ENCODE measurements at places on chromosomes 11 and 22.
A peak's percentile ranks its signal among the peaks of the same experiment; 100 is the strongest.

DNA sequence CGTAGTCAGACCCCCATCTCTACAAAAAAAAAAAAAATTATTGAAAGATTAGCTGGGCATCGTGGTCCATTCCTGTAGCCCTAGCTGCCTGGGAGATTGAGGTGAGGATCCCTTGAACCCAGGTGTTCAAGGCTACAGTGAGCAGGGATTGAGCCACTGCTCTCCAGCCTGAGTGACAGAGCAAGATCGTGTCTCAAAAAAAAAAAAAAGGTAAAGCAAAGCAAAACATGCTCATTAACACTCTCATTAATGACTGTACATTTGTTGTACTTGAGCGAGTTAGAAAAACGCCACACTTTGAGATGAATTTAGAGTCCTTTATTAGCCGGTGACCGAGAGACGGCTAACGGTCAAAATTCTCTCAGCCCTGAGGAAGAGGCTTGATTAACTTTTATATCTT, 6.2 kb upstream of the SERHL2 start:
- no peak for DNase-seq

DNA sequence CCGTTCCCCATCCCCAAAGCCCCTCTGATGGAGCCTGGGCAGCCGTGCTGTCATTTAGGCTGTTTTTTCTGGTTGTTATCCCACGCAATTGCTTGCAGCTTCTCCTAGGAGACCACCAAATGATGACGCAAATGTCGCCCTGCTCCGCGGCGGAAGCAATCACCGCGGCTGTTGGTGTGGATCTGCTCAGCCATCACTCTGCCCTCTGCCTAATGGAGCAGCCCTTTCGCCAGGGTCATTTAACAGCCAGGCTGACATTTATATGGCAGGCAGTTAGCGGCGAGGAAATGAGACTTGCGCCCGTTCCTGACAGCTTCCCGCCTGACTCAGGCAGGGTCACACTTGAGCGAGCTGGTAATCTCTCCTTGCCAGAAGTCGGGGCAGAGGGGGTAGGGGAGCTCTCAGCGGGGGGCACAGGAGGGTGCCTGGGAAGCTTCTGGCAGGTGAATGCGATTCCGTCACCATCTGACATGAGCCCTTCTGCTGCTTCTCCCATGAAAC, 97.9 kb upstream of the RTL6 start:
- no peak for DNase-seq

DNA sequence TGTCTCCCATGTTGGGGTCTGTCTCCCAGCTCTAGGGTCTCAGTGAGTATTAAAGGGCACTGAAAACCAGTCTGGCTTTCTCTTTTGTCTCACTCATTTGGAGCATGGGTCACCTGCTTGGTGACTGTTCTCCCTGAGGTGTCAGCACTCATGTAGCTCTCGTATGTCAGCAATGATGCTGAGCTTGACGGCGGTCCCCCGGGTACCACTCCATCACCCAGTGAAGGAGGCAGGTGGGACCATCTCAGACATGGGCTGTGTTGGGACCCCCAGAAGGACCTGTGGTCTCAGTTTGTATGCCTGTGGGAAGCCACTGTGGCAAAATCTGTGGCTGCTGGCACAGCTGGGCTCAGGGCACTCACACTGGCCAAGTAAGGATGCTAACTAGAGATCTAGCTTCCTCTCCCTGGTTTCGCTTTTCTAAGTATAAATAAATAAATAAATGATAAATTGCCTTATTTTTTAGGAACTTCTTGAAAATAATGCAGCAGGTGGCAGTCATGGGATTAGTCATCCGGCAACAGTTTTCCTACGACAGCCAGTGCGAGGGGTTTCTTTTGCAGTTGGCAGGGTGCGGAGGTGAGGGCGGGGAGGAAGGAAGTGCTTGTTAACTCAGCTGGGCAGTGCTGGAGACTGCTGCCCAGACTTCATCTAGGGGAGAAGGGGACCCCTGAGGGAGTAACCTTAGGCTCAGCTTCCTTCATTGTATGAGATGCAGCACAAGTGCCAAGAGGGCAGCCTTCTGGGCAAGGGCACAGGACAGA, 48.8 kb downstream of the OSBP2 start:
- no peak for DNase-seq

DNA sequence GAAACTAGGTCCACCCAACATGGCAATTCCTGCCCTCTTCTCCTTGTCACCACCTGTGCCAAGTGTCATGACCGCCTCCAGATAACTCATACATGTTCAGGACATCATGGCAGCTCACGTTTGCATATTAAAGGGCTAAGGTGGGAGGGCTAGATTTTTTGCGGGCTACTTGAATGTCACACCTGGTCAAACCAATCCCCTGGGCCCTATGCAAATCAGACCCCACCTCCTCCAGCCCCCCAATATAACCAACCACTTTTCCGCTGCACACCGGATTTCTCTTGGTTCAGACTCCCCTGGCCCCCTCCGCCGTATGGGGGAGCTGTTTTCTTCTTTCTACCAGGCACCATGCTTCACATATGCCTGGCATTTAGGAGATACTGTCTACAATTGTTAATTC, 12.6 kb downstream of the UPB1 start:
- no peak for DNase-seq

DNA sequence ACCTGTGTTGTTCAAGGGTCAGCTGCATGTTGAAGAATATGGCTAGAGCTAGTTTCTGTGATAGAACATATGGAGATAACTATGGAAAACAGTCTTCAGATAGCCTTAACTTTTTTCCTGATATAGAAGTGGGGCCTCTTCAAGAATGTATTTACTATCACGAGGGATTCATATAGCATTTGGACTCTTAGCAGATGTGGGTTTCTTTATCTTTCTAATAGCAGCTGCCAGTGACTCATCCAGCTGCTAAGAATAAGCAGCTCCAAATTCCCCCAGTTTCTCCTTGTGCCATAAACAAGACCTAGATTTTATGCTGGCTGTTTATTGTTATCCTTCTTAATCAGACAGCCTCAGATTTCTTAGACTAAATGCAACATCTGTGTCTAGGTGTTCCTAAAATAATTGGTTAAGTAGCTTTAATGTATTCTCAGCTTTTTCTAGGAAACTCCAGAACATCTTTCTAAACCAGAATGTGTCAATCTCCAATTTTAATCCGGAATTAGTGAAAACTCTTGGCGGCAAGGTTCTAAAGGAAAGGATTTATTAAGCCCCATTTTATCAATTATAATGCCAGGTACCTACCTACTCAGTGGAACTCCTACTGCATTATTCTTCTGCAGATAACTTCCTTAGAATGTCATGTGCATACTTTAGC, 119.8 kb downstream of the CSTPP1 start:
- DNase-seq = no peak

- no peak for DNase-seq
Observed at GRCh38 chr11:105219269-105219668, 79.7 kb upstream of the CARD18 start.

DNA sequence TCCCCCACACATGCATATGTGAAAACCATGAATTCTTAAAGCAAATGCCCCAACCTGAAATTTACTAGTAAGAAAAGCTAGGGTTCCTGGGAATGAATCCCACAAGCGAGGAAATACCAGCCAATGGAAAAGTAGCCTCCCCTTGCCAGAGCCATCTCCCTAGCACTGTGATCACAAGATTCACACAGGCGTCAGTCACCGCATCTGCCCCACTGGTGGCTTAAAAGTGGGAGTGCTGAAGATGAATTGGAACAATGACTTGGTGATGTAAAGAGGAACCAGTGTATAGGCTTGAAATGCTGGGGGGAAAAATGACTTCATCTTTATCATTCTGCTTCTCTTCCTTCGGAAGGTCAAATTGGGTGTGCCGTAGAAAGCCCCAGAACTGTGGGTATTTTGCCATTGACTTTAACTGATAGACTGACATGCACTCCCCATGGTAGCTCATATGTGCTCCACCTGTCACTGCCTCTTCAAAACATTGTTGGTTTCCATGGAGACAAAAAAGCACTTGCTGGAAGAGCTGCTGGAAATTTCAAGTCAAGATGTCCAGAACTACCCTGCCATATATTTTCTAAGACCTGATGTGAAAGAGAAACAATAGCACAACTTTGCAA, 19.2 kb upstream of the ASPHD2 start:
- no peak for DNase-seq

DNA sequence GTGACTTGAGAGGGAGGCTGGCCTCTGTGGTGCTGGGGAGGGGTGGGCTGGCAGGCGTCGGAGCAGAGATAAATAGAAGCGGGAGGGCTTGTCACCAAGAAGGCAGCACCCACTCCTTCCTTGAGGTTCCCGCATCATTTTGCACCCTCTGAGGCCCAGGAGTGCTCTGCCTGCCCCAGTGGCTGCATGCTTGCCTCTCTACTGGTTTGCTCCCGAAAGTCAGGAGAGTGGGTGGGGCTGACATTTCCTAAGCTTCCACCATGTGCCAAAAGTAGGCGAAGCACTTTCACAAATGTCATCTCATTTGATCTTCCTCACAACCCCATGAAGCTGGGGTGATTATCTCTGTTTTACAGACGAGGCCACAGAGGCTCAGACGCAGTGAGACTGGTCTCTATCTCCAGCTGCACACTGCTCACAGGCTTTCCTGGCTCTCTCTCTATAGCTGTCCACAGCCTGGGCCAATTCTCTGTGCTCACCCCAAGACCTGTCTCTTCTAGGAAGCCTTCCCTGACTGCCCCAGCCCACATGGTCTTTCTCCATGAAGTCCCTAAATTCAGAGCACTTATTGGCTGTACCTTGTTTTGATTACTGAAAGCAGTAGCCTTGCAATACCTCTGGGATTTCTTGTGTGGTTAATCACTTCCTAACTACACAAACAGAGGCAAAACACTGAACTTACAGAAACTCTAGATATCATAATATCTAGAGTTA, 2.6 kb upstream of the UCP3 start:
- DNase-seq = no peak

DNA sequence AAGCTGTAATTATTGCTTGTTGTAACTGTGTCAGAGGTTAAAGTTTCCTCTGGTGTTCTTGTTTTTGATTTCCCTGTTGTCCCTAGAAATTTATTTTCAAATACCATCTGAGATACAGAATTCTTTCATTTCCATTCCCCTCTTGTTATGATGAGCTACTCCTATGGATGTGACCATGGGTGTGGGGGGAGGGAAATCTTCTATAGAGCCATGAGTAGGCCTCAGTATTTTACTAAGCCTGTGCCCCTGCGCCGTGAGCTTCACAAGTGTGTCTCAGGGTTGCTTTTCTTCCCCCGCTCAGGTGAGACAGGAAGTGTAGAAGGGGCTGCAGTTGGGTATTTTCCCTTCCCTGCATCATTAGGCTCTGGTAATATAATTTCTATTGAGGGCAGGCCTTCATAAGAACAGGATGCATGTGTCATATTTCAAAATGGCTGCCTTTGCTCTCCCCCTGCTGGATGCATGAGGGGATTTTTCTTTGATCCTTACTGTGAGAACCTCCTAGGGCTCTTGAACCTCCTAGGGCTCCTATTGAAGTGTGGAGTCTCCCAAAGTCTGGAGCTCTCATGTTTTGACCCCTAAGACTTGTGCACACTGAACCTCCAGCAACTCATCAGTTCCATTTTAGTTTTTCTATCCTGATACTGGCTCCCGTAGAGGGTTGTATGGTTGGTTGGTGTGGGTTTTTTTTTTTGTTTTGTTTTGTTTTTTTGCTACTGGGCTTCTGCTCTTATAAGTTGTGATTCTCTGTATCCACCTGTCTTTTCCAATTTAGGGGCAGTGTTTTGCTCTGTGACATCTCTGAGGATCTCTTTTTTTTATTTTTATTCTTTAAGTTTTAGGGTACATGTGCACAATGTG, 658.2 kb downstream of the NTM start:
- DNase-seq = no peak

DNA sequence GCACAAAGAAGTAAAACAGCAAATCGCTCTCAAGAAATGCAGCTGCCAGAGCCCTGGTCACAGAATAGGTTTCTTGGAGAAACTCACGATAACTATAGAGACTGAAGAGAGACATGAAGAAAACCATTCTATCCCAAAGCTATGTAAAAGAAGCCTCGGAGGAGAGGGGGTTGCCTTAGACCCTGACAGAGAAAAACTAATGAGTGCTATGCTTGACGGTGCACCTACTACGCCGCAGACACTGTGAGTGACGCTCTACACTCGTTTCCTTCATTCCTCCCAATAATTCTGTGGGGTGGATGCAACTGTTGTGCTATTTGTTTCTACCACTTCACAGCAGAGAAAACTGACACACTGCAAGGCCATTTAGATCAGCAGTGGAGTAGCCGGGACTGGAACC, 121.8 kb downstream of the ETS1 start:
- DNase-seq = no peak

DNA sequence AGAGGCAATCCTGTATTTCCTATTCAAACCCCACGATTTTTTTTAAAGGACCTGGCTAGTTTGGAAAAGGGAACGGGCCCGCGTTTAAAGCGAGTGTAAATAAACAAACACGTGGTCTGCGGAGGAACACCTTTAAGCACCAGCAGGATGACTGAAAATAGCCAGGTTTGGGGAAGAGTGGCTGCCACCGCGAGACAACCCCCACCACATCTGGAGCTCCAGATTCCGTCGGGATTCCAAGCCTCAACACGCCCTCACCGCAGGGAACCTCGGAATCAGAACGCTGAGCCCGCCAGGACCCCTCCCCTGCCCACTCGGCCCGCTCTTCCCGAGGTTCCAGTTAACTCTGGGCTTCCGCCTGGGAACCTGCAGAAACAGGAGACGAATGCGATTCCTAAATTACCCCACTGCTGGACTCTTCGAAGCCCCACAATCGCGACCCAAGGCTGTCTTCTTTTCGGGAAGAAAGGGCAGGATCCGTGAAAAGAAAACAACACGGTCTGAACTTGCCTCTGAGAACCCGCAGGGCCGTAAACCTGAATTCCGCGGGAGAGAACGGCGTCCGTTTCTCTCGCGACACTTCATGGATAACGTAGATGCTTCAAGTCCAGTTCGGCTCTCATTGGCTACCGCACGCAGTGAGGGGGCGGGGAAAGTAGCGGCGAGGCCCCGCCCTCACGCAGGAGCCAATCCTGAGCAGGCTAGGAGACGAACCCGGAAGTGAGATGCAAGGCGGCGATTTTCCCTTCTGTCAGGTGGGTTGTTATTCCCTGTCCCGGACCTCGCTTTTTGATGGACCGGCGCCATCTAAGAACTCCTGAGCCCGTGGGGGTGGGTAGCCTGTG, at the start of the genes ANKRD49 and MRE11:
Gene ANKRD49 (plus strand): TSS at position 704 of the 845 bp plus-strand sequence. CDS start 2,710 bp downstream, outside the sequence.
Gene MRE11 (minus strand): TSS at position 564 of the 845 bp plus-strand sequence. CDS start 1,043 bp downstream, outside the sequence.
- peak; percentile 97 for DNase-seq

DNA sequence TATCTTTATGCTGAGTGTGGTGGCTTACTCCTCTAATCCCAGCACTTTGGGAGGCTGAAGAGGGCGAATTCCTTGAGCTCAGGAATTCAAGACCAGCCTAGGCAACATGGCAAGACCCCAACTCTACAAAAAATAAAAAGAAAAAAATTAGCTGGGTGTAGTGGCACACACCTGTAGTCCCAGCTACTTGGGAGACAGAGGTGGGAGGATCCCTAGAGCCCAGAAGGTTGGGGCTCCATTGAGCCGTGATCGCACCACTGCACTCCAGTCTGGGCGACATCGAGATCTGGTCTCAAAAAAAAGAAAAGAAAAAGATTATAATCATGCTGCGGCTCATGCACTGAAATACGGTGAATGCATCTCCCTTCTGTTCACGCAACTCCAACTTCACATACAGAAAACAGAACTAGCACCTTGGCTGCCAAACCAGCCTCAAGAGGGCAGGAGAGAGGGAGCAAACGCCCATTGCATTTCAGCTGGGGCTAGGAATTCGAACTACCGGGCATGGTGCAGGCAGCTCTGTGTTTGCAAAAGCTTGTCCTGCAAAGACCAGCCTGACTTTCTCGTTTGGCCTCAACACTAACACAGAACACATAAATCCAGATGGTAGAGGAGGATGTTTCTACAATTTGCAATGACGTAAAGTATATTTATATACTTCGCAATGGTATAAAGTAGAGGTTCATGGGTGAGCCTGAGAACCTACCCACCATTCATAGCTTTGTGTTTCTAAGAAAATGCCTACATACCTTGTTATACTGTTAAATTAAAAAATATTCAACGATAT, 6.3 kb upstream of the SYNGR1 start:
- peak; percentile 20 for DNase-seq

- no peak for DNase-seq
Observed at GRCh38 chr11:623999-624704, 603 bp downstream of the CDHR5 start.
